ENCODE measurements at places on chromosomes 16 and 17. TPM values are rescaled to one million over a fixed set of nuclear protein-coding genes. Genes with fewer than 3 reads are reported as not detected.
A peak's percentile ranks its signal among the peaks of the same experiment; 100 is the strongest.

GRCh38 chr16:49292413-49292812 is 10.8 kb upstream of the CBLN1 start:
- DNase-seq: no peak

GRCh38 chr16:78996790-78997189 is 603.7 kb downstream of the MAF start:
- DNase-seq: peak; percentile 29

- DNase-seq: no peak
Measured at GRCh38 chr16:72210072-72210471, 38.1 kb upstream of the PMFBP1 start.

DNA sequence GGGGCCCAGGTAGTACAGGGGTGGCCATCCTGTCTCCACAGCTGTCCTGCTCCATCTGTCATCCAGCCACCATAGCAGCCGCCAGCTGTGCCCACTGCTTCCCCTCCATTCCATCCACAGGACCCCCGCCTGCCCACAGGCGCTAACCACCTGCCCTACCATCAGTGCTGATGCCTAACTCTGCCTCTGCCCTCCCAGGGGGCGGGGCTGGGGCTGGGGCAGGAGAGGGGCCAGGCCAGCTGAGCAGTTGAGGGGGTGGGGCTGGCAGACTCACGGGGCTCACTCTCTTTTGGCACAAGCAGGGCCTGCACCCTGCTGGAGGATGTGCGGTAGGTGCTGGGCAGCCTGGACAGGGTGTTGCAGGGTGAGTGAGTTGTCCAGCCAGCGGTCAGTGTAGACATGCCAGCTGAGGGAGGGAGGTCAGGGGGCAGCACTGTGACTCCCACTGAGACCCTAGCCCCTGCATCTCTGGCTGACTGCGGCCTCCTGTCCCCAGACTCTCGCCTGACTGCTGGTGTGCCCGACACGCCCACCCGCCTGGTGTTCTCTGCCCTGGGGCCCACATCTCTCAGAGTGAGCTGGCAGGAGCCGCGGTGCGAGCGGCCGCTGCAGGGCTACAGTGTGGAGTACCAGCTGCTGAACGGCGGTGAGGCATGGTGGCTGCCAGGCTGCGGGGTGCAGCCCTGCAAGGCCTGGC is 9.6 kb downstream of the GALK1 start:
- no peak for DNase-seq

GRCh38 chr16:88585269-88585668 is 15.1 kb downstream of the ZC3H18 start:
- no peak for DNase-seq

DNA sequence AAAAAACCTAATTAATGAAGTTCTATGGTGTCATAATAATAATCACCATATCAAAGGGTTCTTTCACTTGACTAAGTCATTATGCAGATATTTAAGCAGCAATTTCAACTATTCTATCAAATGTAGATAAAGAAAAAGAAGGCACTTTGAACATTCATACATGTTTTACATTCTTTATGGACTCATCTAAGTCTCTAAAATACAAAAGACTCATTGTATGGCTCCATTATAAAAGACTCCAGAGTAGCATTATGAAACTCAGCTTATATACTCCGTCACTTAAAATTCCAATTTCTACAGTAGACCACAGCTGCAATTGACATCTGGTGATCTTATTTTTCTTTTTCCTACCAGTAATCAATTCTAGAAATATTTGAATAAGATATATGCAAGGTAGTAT is 173.5 kb upstream of the KIF2B start:
- DNase-seq: no peak

DNA sequence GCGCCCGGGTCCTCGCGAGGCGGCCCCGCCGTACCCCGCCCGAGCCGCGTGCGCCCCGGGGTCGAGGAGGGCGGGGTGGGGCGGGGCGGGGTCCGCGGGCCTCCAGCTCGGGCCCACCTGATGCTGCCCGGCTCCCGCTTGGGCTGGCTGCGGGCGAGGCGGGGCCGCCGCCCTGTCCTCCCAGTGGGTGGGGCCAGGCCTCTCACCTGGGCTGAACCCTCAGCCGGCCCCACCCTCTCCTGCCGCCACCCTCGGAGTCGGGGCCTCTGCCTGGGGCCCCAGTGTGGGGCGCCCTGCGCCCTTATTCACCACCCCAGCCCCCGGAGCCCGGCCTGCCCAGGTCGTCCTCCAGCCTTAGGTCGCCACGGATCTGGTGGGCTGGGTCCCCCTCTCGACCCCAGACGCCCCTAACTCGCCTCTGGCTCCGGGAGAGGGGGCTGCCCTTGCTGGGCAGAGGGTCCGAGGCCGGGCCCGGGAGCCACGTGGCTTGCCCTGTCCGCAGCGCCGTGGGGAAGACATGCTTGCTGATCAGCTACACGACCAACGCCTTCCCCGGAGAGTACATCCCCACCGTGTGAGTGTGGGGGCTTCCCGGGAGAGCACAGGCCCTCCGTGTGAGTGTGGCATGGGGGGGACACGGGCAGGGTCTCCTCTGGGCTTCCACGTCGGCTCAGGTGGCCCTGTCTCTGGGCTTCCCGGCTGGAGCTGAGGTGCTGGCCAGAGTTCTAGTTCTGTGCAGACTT is 578 bp downstream of the RAC3 start:
- DNase-seq: no peak

- DNase-seq: peak; percentile 49
Measured at GRCh38 chr16:66364117-66364958, 2.2 kb upstream of the CDH5 start.

DNA sequence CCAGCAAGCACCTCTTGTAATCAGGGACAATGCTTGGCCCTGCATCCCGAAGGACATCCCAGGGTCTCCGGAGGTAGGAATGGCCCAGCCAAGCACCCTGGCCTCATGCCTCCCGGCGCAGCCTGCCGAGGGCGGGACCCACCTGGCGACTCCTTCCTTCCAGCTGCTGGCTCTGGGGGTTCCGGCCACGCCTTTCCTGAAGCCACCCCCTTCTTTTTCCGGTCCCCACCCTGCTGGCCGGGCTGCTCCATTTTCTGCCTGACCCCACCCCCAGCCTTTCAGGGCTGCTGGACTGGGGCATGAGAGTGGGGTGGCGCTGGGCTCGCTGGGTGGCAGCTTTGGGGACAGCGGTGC is 22.5 kb upstream of the CIBAR2 start:
- DNase-seq: no peak

DNA sequence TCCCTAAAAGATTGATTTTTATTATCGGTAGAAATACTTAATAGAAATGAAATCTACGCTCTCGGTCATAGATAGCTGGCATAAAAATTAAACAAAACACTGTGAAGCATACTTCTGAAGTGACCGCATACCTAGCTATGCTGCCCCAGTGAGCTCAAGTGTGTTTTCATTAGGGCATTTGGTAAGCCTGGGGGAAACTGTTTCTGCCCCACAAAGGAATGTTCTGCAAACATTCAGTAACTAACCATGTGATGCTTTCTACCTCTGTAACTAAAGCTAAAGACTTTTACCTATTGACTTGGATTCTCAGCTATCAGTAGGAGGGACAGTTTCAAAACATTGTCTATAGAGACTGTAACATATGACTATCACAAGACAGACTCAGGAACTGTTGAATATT is 93.5 kb upstream of the HSBP1 start:
- no peak for DNase-seq

- DNase-seq: peak; percentile 7
Measured at GRCh38 chr17:51261024-51261963, 948 bp downstream of the UTP18 start.

- no peak for DNase-seq
Measured at GRCh38 chr16:58654560-58655214, 25.1 kb upstream of the CNOT1 start.

DNA sequence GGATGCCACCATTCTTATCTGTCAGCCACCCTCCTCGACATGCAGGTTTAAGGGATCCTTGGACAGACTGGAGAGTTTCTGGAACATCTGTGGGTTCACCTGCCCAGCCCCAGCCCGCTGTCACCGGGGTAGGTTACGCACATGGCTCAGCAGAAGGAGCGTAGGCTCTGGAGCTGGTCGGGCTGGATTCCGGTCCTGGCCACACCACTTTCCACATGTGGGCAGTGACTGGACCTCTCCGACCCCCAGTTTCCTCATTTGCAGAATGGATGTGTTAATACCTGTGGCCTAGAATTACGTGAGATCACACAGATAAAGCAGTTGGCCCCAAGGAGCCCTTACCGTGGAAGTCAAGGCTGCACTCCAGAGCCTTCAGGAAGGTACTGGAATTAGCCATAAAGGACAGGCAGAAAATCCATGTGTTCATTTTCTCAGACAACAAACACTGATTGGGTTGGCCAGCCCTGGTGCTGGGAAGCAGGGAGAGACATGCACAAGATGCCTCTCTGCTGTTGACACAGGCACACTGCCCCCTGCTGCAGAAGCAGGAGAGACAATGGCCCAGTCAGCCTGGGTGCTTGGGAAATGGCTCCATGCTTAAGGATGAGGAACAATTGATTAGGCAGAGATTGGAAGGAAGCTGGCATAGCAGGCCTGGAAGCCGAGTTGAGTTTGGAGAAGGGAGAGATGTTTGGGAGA is 58.8 kb downstream of the SF3B3 start:
- no peak for DNase-seq

- no peak for DNase-seq
Measured at GRCh38 chr16:65908568-65908967, 457.9 kb upstream of the CDH5 start.

DNA sequence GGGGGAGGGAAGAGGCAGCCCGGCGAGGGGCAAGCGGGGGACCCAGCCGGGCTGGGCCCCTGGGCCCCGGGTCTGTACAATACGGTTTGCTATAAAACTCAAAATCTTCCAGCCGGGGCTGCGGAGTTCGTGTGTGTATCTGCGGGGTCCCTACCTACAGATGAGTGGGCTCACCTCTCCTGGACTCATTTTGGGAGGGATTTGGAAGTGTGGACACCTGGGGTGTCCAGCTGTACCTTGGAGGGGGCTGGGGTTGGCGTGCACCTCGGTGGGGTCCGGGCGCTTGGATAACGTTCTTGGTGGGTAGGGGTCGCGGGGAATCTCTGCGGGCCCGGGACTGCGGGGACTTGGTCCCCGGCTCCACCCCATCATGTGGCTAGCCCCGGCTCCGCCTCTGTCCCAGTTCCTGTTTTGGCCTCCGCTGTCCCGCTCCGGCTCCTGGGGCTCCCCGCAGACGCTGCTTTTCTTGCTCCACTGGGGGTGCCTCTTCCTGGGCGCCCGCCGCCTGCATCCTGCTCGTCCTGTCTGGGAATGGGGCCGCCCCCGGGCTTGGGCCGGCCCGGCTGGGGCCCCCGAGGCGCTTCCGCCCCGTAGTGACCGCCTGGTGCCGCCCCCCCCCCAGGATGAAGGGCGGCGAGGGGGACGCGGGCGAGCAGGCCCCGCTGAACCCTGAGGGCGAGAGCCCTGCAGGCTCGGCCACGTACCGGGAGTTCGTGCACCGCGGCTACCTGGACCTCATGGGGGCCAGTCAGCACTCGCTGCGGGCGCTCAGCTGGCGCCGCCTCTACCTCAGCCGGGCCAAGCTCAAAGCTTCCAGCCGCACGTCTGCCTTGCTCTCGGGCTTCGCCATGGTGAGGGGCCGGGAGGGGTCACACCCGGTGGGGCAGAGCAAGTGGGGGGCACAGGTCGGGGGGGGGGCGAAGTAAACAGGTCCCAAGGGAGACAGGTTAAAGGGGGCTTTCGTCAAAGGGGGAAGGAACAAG is at the start of gene ORAI3:
Gene ORAI3, plus strand, starts transcription at position 402 of the 983 bp plus-strand sequence. Its CDS starts 222 bp downstream, at position 624.
- DNase-seq: peak; percentile 74

GRCh38 chr17:4720787-4721186 is 10.4 kb downstream of the ARRB2 start:
- no peak for DNase-seq

DNA sequence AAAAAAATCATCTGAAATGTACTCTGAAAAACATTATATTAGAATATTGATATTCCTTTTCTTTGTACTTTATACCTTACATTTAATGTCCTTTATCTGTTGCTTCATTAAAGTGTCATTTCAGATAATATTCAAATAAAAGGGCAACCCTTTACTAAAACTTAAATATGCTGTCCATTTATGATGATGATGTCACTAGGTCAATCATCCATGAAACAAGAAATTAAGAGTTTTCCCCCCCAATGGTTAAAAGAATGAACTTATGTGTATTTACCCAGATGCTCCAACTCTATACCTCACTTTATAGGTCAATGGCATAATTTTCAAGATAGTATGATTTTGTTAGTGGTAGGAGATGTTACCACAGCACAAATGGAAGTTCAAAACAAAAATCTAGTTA is 15.3 kb downstream of the APPBP2 start:
- DNase-seq: no peak

DNA sequence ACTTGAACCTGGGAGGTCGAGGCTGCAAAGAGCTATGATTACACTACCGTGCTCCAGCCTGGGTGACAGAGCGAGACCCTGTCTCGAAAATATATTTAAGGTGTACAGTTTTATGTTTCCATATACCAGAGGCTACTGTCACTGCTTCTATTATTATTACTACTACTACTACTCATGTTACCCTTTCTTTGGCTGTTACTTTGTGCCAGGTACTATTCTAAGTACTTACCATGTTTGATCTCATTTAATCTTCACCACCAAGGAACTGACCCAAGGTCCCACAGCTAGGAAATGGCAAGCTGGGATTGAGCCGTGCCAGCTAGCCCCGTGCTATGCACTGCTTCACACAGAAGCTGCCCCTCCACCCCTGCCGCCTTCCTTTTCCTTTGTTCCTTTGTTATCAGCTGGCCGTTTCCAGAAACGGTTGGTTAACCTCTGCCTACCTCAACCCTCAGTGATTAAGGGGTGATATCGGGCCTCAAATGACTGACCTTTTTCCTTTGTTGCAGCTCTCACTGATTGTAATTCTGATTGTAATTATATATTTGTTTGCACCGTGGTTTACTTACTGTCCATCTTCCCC is 78.4 kb downstream of the ABCC1 start:
- no peak for DNase-seq

DNA sequence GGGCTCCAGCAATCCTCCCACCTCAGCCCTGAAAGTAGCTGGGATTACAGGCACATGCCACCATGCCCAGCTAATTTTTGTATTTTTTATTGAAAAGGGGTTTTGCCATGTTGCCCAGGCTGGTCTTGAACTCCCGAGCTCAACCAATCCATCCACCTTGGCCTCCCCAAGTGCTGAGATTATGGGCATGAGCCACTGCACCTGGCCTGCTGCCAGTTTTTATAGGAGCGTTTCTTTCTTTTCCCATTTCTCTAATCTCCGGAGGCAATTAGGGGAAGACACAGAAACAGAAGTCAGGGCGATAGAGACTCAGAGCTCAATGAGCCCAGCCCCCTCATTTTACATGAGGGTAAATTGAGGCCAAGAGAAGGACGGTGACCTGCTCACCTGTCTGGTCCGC is 10.4 kb downstream of the MGAT5B start:
- DNase-seq: no peak

GRCh38 chr16:48592839-48593429 is 17.0 kb downstream of the N4BP1 start:
- DNase-seq: no peak

Gene OR1F1
- total RNA-seq: 0.41 TPM

Gene ABI3
- total RNA-seq: 0.41 TPM

Gene OR3A2
- total RNA-seq: 2.4 TPM

Gene CIAO3
- total RNA-seq: 50.1 TPM

Gene DDX42
- total RNA-seq: 64.0 TPM

Gene SPATA2L
- 20.0 TPM for total RNA-seq

Gene FADS6
- total RNA-seq: 0.82 TPM

Gene CLDN6
- 0.41 TPM for total RNA-seq

Gene KRTAP1-1
- total RNA-seq: not detected

Gene APOBR
- total RNA-seq: under 0.01 TPM

Gene PKMYT1
- total RNA-seq: 1.2 TPM

Gene KRTAP1-5
- not detected for total RNA-seq

Gene TMEM132E
- total RNA-seq: 1.6 TPM

Gene TP53TG3F
- total RNA-seq: not detected

Data from frontal cortex (tissue), 4 donors.